Left lobe of liver (tissue), 2 donors: ENCODE measurements at places on chromosomes 5 and 9. TPM values are rescaled to one million over a fixed set of nuclear protein-coding genes. Genes with fewer than 3 reads are reported as not detected.
A peak's percentile ranks its signal among the peaks of the same experiment; 100 is the strongest.

The IFNA1 gene
- total RNA-seq: not detected

The RLN2 gene
- not detected for total RNA-seq

The ADAMTS12 gene
- 1.9 TPM for total RNA-seq

The DAP gene
- total RNA-seq: 129 TPM

The CSF2 gene
- not detected for total RNA-seq

The OTP gene
- total RNA-seq: not detected

The ADAMTS13 gene
- 21.4 TPM for total RNA-seq

The C7 gene
- 96.0 TPM for total RNA-seq

The IL4 gene
- total RNA-seq: not detected

DNA sequence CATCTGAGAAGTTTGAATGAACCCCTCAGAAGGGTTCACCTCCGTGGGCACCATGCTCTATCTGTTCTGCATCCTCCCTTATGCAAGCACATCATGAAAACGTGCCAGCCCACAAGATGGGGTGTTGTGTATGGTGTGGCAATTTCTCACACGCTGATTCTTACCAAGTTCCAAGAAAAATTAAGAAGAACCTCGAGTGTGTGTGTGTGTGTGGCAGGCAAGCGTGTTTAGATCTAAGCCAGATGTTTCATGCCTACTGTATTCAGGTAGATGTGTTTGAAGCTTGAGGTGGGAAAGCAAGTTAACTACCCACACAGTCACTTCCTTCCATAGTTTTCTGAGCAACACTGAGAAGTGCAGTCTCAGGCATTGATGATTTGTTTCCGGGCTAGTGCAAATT, 77.7 kb upstream of the GNA14 start:
- no peak for DNase-seq

DNA sequence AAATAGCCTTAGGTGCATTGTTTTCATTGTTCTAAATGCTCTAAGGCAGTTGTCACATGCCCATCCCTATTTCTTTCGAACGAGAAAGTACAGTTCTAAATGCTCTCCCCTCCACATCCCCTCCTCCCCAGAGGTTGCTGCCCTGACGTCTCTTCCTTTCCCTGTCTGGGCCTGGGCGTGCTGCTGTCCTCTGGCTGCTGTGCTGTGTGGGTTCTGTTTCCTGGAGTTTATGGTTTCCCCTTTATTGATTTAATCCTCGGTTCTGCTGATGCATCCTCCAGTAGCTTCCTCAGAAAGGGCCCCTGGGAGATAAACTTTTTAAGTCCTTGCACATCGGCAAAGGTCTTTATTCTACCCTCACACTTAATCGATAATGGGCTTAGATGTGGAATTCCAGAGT, 48.8 kb downstream of the MVB12B start:
- DNase-seq: peak; percentile 33

DNA sequence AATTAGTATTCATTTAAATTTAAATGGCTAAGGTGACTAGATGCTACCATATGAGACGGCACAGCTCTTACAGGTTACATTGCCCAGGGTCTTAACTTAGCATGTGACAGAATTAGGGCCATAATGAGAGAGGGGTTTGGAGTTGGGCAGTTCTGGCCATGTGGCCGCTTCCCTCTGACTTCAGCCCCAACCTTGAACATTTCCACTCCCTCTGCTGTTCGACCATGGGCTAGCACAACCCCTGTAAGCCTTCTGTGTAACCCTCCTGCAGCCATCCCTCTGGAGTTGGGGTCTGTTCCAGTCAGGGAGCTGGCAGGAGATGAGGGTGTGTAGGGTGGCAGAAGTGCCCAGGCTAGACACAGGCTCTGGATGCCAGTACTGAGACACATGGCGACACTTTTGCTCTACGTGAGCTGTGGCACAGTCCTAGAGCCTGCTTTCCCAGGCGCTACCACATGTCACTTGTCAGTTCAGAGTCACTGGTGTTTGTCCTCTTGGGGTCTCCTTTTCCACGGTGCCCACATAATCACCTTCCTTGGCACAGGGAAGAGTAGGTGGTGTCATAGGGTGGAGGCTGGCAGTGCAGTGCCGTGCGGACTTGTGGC, 128.7 kb upstream of the PITX1 start:
- no peak for DNase-seq

DNA sequence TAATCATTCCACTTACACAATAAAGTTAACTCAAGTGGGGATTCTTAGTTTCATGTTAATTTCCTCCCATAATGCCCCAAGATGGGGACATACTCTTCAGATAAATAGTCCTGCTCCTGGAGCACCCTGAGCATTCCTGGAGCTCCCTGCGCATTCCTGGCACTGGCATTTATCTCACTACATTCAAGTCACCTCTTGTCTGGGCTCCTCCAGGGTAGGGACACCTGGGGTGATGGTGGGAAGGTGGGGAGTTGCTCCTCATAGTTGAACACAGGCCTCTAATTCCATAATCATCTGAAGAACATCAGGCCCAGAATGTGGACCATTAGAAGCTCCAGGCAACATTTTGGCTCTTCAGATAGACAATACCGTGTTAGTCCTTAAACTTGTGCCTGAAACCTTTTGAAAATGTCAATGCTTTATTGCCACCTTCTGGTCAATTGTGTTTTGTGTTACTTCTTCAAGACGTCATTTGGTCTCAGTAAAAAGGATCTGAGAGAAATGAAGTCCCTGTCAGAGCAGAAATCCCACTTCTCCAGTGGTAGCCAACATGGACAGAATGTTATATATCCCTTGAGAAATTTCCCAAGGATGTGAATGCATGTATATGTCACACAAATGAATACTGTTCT, 14.2 kb upstream of the AGGF1 start:
- DNase-seq: no peak

DNA sequence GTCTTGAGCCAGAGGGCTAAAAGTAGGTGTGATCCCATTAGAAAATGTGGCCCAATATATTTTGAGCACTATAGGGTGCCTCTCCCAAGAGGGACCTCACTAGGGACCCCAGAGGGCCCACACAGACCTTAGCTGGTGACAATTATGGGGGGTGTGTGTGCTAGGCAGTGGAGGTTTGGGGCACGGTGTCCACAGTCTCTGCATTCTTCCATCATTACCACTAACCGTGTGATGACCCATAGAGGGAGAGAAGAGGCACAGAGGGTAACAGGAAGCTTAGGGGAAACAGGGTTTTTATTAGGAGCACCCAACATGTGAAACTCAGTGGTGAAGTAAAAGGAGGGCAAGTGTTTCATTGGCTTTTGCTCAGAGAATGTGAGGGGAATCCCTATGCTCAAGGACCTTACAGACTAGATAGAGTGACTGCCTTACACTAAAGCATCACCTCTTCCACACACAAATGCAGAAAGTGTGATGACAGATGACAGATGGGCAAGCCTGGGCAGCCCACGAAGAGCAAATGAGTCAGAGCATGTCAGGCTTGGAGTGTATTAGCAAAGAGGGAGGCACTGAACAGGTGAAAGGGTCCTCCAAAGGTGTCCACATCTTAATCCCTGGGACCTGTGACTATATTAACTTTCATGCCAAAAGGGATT, 2.5 kb upstream of the ACTL7A start:
- DNase-seq: no peak

DNA sequence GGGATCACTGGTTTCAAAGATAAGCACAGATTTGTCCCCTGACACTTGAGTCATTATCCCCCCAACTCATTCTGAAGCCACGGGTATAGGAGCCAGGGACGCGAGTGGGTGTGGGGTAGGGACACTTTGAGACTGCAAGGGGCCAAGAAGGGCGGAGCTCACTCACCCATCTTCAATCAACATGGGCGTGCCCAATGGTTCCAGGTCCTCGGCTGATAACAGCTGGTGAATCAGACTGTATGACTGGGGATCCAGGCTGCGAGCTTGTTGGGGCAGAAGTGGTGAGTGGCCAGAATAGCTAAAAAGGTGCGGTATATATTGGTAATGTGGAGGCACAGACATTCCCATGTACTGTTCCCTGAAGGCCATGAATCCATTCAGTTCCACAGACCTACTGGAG, 30.7 kb upstream of the NR5A1 start:
- DNase-seq: no peak

- DNase-seq: peak; percentile 43
Measured at GRCh38 chr5:180813420-180813819, 10.8 kb upstream of the MGAT1 start.

- DNase-seq: no peak
Measured at GRCh38 chr5:15850939-15851341, 328.7 kb downstream of the MARCHF11 start.

DNA sequence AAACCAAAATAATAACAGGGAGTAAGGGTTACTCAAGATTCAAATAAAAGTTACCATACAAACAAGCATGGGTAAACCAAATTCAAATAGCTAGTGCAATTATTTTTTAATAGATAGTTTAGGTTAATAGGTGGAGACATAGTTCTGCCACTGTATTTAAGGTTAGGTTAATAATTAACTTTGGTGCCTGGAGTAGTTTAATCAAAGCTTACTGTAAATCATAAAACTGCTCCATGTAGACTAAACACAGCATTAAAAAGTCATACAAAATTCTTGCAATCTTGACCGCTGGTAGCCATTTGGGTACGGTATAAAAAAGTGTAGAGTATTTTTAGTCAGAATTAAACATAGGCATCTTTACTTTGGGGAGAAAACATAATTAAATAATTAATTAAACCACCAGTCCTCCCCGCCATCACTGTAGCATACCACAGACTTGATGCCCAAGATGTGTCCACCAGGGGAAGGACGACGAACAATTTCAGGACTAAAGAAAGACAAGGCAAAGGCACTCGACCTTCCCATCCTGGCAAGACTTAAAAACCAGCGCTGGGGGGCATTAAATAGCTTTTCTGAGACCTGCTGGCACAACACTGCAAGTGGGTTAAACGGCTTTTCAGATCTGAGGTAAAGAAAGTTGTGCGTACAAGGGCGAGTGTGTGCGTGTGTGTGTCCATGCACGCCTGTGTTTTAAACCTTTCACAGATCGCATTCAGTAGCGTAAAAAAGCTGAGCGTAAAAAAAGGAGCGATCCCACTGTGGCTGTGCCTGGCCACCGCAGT, 2.9 kb downstream of the SEMA6A start:
- no peak for DNase-seq

DNA sequence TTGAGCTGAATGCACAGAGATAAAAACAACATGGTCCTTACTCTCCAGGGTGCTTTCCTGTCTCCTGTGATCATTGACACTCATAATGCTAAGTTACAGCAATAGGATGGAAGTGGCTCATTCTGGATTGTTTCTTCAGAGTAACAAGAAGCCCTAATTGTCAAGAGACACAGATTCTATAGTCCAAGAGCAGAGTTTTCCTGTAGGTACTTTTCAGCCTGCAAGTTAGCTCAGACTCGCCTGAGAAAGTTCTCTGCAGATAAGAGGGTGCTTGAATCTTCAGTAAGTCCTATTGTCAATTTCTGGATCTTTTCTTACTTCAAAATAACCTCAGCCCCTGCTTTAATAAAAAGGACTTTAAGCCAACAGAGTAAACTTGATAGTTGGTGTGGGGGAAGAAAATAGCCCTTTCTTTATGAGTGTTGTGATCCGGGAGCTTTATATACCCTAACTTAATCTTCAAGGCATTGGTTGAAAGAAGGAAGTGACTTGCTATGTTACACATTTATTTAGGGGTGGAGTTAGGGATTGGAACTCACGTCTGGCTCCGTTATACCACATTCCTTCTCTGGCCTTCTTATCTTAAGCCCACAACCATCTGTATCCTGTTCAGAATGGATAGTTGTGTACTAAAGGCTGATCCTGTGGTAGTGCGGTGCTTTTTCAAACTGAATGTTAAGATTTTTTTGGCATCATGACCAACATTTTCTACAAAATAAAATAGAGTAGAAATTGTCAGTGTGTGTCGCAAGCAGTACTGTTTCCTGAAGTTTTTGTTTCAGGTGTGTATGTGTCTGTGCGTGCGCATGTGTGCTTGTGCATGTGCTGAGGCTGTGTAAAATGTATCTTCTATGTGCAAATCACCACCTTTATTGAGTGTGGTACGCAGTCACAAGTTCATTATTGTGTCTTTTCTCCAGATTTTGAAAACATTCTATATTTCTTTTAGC, 173.9 kb downstream of the WDR70 start:
- DNase-seq: no peak

DNA sequence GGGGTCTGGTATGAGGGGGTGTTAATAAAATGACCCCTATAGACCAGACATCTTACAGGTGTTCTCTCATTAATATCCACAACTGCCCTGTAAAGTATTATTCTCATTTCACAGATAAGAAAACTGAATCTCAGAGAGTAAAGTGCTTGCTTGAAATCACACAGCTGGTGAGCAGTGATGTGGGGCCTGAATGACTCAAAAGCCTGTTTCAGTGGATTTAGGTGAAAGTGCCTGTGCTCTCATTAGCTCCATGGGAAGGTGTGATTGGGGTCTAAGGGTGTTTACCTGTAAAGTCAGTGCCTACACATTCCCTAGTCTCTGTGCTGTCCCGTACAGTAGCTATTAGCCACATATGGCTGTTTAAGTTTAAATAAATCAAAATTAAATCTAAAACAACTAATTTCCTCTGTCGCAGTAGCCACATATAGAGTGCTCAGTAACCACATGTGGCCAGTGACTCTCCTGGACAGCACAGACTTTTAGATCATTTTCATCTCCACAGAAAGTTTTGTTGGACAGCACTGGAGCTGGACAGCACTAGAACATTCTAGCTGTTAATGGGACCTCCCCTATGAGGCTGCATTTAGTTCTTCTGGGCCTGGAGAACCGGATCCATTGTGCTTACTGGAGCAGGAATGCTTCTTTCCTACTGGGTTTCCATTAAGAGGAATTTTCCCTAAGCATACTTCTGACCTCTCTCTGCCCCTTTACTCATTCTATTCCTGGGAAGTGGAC, 52.5 kb upstream of the SEMA6A start:
- DNase-seq: no peak

DNA sequence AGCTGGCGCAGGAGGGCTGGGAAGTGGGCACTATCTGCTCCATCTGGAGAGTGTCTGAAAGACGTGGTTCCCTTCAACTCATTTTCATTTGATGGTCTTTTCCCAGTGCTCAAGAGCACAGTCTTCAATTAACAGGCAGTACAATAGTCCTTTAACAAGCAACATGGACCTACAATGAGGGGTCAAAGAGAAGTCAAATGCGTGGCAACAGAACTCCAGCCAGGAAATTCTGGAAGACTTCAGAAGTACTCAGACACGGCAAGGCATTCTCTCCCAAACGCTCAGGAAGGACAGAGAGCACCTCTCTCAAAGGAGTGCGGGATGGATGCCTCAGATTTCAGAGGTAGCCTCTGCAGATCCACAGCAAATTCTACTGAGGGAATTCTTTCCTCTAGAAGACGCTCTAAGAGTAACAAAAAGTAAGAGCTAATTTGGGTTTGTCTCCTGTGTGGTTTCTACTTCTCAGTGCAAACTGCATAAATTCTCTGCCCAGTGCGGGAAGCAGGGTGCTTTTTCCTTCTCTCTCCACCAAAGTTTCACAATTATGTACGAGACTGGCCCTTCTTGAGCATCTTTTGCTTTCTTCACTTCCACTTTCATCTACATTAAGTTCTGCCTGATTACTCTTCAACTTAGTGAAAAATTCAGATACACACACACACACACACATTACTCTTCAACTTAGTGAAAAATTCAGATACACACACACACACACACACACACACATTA, 56.4 kb downstream of the LHFPL2 start:
- DNase-seq: no peak

DNA sequence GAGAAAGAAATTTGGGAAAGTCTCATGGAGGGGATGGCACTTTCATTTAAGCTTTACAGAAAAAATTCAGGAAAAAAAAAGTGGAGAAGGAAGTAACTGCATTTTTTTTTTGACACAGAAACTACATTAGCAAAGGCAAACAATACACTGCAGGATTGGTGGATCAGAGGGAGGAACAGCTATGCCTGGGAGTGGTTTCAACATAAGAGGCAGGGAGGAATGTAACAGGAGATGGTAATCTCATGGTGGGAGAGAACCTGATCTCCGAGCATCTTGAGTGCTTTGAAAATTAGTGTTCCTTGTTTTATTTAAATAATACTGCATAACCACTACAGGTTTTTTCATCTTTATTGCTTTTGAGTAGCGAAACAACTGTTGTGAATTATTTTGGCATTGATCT, 249.4 kb downstream of the FAM170A start:
- no peak for DNase-seq
